ENCODE measurements at places on chromosomes 7 and 10. TPM values are rescaled to one million over a fixed set of nuclear protein-coding genes. Genes with fewer than 3 reads are reported as not detected.
A peak's percentile ranks its signal among the peaks of the same experiment; 100 is the strongest.

The FAM25G gene
- not detected for total RNA-seq

DNA sequence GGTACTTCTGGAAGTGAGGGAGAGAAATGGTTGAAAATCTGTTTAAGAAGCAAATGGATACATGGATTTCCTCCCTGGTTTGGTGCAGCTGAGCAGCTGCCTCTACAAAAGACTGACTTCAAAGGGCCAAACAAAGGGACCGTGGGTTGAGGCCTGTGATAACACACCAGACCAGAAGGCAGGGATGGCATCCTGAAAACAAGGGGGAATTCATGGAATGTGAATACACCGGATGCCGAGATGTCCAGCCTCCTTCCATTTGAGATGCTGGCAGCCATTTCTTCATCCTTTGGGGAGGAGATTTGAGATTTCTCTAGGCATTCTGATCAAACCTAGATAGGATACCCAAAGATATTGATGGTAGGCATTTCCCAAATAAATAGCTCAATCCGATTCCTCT lies 36.9 kb downstream of the TAF3 start:
- DNase-seq: no peak

The CALD1 gene
- 99.1 TPM for total RNA-seq

The CCL24 gene
- not detected for total RNA-seq

The NOBOX gene
- total RNA-seq: not detected

The CALHM3 gene
- total RNA-seq: not detected

DNA sequence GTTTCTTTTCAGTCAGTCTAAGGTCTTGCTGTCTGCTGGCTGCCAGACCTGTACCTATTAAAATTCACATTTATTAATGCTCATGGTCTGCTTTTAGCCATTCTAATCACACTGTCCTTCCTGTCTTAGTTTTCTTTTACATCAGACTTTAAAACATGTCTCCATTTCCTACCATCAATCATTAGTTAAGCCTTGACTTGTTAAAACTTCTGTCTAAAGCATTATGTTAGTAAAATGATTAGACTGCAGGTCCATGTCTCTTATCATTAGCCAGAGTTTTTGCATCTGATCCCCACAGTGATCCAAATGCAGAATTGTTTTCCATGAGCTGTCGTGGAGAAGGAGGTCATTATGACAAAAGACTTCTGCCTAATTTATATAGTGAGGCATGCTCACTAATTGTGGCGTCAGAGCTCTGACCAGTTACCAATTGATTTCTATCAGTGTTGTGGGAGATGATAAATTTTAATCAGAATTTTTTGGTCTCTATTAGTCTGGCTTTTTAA lies 226.5 kb downstream of the DKK1 start:
- no peak for DNase-seq

GRCh38 chr10:85657476-85658113 lies 709.0 kb downstream of the GRID1 start:
- no peak for DNase-seq

GRCh38 chr10:95792211-95792780 lies 36.3 kb downstream of the ENTPD1 start:
- DNase-seq: no peak

DNA sequence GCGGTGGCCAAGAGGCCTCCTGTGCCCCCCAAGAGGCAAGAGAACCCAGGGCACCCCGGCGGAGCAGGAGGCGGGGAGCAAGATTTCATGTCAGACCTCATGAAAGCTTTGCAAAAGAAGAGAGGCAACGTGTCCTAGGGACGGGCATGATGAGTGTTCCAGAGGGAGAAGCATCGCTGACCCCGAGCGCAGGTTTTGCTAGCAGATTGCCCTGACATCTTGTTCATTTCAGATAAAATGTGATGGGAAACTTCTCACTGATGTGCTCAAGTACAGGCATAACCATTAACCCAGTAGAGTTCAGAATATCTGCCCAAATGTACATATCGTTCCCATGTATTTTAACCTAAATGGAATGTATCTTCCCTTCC lies 129.2 kb downstream of the APBB1IP start:
- DNase-seq: no peak

DNA sequence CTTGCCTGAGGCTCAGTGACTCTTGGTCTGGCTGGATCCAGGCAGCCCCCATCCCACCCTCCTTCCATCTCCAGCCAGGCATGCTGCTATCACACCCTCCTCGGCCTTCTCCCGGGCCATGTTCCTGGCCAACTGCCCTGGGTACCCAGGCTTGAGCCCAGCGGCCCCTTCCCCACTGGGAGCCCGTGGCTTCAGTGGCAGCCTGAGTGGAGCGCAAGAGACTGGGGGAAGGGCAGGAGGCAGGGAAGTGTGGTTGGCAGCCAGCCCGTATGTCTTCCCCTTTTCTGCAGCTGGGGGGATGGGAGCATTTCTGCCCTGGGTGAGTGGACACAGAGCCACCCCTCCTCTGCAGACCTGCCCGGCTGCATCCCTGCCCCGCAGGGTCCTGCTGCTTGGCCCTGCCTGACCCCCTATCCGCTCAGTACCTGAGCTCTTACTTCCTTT lies 148.5 kb downstream of the ARHGAP22 start:
- peak; percentile 82 for DNase-seq

DNA sequence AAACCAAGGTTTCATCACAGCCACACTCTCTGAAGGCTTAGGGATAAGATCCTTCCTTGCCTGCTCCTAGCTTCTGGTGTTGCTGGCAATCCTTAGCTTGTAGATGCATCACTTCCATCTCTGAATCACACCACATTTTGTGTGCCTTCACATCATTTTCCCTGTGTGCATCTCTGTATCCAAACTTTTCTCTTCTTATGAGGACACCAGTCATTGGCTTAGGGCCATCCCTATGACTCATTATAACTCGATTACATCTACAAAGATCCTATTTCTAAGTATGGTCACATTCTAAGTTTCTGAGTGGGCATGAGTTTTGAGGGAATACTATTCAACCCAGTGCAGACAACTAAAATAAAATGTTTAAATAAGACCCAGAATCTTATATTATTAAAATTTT lies 121.7 kb downstream of the C7orf25 start:
- DNase-seq: no peak

DNA sequence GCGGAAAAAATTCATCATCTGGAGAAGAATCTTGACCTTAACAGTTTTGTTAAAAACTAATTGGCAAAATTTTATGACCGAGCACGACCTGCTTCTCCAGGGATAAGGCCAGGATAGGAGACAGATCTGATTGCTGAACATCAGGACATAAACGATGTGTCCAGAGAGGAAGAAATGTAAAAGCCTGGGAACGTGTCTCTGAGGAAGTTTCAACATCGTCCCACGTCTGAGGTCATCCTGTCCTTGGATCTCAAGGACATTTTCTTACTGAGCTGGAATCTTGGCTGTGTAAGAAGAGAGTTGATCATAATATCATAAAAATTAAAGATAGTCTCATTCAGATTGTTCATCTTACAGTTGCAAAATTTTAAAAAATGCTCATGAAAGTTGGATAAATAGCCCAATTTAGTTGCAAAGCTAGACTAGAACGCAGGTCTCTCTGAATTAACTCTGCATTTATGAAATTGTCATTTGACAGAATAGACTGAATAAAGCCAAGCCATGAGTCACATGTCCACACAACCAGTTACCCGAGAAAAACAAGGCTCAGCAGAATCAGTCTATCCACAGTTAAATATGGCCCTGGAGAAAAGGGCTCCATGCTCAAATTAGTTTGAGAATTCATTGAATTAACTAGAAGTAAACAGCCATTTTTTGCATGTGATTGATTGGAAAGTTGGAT lies 120.0 kb upstream of the EGFR start:
- DNase-seq: no peak

The COBL gene
- total RNA-seq: 88.3 TPM

The PLAU gene
- 8.5 TPM for total RNA-seq

DNA sequence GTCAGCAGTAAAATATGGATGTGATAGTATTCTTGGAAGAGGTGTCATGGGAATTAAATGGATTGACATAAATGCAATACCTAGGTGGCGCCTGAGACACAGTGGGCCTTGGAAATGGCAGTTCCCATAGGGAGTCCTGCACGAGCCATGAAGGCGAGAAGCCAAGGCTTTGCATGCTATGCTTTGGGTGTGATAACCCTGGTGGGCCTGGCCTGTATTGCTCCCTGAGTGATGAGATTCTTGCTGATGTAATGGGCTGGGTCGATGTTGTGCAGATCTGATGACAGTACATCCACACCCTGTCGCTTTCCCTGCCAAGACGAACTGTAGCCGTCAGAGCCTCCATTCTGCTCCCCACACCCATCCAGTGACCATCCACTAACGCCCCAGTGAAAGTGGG lies 46.4 kb downstream of the CREB5 start:
- no peak for DNase-seq

DNA sequence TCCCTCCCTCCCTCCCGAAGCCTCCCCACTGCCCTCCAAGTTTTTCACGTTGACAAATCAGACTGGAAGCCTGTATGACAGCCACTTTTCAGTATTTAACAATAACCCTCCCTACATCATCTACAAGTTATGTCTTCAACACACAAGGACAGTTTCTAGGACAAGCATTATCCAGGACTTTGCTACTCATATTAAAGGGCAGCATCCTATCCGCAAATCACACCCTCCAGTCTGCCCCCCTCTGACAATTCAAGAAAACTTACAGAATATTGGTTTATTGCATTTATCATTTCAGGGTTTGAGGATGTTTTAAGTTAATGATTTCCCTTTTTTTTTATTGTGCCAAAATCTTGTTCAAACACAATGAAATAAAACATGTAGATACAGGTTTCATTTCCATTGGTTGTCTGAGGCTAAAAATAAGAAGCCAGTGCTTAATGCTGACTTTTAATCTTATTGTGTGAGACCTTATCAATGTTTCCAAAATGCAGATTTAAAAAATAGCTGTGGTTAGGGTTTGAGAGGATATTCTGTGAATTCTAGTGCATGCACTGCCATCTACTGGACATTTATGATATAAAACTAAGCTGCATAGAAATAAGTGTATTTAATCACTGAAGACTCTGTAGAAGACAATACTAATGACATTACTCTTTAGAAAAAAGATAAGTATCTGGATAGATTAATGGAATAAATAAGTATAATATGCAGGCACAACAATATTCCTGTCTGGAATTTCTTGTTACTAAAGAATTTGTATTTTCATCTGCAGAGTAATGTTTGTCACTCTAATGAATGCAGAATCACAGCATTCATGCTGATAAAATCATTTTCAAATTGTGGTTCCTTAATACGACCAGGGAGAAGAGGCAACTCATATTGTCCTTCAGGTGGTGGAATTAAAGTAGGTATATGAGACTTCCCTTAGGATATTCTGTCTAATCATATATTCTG lies 64.1 kb downstream of the CAV1 start:
- DNase-seq: no peak

The CYP3A7 gene
- not detected for total RNA-seq

GRCh38 chr10:125444790-125445189 lies 238.2 kb downstream of the TEX36 start:
- DNase-seq: no peak

DNA sequence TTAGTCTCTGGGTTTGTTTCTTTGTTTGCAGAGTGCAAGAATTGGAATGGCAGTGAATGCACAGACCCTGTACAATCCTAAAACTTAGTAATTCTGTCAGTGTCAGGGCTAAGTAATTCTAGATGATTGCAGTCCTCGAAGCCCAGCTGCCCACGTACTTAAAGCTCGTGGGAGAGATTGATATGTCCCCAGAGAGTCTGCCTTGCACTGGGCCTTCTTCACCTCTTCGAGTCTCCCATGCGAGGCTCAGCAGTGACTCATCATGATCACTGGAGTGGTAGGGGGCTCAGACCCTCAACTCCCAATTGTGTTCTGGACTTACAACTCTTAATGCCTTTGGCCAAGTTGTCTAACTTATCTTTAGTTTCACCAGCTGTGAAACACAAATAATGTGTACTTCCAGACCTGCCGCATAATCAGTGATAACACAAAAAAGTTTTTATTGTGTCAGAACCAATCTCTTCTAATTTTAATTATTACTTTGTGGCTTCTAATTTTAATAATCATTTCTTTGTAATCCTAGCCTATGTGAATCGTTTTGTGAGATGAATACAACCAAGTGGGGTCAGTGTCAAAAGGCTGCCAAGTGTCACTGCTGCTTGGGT lies 345.6 kb upstream of the LRGUK start:
- DNase-seq: no peak

DNA sequence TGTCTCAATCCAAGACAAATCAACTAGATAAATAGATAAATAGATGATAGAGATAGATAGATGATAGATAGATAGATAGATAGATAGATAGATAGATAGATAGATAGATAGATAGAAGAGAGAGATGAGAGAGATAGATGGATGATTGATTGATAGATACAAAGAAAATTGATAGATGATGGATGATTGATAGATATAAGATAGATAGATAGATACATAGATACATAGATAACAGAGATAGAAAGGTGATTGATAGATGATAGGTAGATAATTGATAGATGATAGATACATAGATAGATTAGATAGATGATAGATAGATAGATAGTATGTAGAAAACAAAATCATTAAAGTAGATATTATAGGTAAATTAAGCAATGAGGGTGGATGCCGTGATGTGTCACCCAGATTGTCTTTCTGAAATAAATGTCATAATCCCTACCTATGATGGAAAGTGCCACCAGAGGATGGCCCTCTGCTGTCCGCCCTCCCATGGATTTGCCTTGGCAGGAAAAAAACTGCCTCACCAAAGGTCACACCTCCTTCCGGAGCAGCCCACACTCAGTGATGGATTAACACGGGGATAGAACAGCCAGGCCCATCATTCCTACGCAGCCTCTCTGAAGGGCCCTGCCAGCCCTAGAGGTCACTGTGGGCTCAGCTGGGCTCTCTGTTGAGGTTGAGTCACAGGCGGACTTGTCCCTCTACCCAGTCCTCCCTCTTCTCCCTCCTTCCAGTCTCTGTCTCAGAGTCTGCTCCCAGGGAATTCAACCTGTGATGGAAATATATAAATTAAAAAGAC lies 50.8 kb downstream of the KCNH2 start:
- no peak for DNase-seq

- DNase-seq: no peak
These were observed 9.2 kb downstream of the MKI67 start for GRCh38 chr10:128116851-128117615.

DNA sequence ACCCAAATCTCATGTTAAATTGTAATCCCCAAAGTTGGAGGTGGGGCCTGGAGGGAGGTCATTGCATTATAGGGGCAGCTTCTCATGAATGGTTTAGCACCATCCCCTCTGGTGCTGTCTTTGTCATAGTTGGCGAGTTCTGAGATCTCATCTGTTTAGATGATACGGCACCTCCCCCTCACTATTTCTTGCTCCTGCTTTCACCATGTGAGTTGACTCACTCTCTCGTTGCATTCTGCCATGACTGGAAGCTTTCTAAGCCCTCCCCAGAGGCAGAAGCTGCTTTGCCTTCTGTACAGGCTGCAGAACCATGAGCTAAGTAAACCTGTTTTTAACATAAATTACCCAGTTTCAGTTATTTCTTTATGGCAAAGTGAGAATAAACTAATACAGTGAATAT lies 18.9 kb upstream of the ZNF138 start:
- DNase-seq: no peak
